T1000 (cell line): ENCODE measurements at places on chromosomes 1 and 21.

DNA sequence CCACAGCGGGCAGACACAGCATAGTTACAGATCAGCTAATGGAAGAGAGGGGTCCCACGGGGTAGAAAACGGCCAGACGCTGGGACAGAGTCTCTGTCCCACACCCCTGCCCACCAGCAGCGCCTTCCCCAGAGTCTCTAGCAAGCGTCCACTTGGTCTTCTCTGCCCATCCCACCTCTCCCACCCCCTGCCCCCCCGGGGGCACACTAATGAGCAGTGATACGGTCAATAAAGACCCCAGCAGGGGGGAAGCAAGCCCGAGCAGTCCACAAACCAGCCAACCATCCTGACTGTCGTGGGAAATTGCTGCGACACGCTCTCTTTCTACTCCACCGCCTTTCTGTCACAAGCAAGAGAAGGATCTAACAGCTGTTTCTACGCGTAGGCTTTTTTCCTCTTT, 374.7 kb downstream of the NPHP4 start:
- no peak for DNase-seq

DNA sequence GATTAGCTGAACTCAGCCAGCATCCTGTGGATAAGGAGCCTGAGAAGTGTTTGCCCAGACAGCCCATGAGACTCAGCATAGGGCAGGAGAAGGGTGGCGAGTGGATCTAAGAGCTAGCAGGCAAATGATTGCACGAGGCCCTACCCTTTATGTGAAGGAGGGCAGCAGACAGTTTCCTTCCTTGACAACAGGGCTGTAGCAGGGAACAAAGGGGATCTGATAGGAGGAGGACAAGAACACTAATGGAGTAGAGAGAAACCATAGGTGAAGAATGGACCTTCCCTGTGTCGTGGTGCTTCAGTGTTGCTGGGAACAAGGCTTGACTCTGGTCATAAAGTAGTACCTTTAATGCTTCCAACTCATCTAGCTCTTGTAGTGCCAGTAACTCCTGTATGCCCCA, 84.3 kb downstream of the PGM1 start:
- DNase-seq = no peak

DNA sequence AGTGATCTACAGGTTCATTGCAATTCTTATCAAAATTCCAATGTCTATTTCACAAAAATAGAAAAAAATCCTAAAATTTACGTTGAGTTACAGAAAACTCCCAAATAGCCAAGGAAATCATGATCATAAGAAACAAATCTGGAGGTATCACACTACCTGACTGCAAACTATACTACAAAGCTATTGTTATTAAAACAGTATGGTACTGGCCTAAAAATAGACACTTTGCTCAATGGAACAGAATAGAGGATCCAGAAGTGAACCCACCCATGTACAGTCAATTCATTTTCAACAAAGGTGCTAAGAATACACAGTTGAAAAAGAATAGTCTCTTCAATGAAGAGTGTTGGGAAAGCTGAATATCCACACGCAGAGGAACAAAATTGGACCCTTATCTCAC, 30.2 kb downstream of the GBP2 start:
- no peak for DNase-seq

- no peak for DNase-seq
Observed at GRCh38 chr1:9689971-9690381, 38.4 kb downstream of the PIK3CD start.

DNA sequence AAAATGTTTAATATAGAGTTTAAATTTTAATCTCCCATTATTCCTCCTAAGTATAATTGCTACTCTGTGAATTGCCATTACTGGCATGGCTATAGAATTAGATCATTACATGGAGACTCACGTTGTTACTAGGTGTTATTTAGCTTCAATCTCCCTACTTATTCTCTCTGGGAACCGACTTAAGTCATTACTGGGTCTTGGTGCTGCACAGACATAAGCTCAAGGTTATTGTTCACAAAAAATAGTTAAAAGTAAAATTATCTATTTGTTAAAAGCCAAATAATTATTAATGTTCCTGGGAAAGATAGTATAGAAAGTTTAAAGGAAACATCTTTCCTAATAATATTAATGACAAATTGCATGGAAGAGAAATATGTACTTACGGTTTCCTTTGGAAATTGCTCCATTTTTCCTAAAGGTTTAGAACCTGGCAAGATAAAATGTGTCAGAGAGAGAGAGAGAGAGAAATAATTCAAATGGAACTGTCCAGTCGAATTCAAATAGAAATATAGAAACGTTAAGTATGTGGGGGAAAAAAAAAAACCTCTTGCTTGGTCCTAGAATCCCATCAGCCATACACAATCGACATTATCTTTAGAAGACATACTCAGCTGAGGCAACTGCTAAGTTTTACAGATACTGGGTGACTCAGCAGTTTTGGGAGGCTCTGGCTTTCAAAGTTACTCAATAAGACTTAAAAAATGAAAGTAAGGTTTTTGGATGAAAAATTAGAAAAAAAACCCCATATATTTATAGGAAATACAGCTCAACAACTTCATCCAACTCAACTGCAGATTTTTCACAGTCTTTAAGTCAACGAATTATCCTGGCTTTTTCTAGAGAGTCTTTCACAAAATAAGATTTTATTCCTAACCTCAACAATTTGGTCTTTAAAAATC, at the start of gene SPTA1:
Gene SPTA1, minus strand, starts transcription at position 605 of the 899 bp plus-strand sequence. Its CDS starts 198 bp downstream, at position 407.
- no peak for DNase-seq

DNA sequence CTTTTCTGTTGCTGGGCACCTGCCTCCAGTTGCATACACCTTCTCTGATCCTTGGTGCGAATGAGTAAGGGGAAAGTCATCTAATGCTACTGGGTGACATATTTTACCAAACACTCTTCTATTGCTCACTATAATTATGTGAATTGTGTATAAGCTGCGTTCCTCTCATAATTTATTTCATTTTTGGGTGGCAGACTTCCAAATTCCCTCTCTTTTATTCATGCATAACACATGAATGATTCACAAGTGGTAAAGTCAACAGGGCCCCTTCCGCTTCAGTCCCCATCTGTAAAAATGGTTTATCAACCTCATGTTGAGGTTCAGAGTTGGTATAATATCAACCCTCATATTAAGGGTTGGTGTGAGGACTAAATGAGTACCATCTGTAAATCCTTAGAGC, 3.2 kb upstream of the QSOX1 start:
- DNase-seq = no peak

- peak; percentile 25 for DNase-seq
Observed at GRCh38 chr1:201648066-201648906, 109.4 kb downstream of the NAV1 start.

GRCh38 chr1:98931128-98931835, 73.4 kb downstream of the PLPPR5 start:
- DNase-seq = no peak

DNA sequence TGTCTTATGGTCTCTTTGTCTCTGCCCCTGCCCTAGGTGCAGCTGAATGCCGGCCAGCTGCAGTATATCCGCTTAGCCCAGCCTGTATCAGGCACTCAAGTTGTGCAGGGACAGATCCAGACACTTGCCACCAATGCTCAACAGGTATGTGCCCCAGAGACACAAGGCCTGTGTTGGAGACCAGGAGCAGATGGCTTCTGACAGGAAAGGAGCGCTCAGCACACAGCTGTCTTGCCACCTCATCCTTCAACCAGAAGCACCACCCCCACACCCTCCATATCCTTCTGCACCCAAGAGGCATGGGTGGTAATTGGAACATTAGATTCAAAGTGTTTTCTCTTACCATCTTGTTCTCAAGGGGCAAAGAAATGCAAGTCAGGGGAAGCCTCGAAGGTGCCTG, 17.0 kb upstream of the KCNQ4 start:
- no peak for DNase-seq

- no peak for DNase-seq
Observed at GRCh38 chr1:228095161-228095560, 8.0 kb downstream of the C1orf35 start.

GRCh38 chr1:80384083-80384830, 1377.7 kb upstream of the ADGRL4 start:
- no peak for DNase-seq

- no peak for DNase-seq
Observed at GRCh38 chr1:241999026-241999425, at the start of gene MAP1LC3C. Gene MAP1LC3C (minus strand): TSS chr1:241999098. CDS start chr1:241999008, 90 bp downstream.

GRCh38 chr21:15208786-15209185, 144.0 kb upstream of the NRIP1 start:
- DNase-seq = no peak

GRCh38 chr1:174916846-174917245, 82.9 kb upstream of the CACYBP start:
- no peak for DNase-seq

DNA sequence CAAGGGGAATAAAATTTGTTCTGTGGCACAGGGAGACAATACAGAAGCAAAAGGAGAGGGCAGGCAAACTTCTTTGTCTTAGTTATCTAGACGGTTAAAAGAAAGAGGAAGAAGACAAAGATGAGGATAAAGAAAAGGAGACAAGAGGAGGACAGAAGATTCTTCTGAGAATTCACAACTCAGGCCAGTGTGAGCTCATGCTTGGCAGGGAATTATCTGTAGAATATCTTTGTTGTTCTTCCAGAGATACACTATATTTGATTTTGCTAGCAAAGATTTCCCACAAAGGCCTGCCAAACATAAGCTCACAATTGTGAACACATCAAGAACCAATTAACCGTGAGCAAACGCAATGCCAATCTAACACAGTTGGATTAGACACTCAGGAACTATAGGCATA, 21.4 kb downstream of the SLC16A1 start:
- no peak for DNase-seq

- no peak for DNase-seq
Observed at GRCh38 chr21:45867041-45867666, 114.4 kb upstream of the COL6A1 start.

DNA sequence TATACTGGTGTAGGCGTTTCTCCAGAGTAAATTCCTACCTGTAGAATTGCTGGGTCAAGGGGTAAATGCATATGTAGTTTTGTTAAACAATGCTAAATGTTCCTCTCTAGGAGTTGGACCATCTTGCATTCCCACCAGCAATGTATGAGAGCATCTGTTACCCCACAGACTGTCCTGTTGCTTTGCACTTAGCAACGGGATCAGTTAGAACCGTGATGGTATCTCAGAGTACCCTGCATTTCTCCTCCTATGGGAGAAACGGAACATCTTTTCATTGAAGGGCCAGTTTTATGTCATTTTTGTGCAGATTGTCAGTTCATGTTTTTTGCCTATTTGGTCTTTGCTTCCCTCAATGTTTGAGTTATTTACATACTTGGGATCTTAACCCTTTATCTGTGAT, 18.0 kb upstream of the RIPPLY3 start:
- DNase-seq = no peak
